Activated T-cell treated with anti-CD3 and anti-CD28 coated beads for 4 hours (primary cell): ENCODE measurements at places on chromosomes 7 and 10.

DNA sequence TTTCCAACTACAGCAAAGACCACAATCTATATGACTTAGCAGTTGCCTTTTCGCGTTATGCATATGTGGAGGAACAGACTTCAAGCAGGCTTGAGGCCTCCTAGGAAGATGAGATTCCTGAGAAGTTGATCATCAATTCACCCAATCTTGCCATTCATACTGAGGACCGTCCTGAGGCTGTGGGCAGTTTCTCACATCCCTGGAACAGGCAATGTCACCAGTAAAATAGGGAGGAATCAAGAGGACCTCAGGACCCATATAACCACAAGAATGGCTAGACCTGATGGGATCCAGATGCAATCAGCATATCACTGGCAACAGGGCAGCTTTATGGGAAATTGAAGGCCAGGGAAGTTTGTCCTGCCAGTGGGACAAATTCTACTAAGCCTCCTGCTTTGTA is 17.3 kb downstream of the KDM7A start:
- DNase-seq = no peak

DNA sequence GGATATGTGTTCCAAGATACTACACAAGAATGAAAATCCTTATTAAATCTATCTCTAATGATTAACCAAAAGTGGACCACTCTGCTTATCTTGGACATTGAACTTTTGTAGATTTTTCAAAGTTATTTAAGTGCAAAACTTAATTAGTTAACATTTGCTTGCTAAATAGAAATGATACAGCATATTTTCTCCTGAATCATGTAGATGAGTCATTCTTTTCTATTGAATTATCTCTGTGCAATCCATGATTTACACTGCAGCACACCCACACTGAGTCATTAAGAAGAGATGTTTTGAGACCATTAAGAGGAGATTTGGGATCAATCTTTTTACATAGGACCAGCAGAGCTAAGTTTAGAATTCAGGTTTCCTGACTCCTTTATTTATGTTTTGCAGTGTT is 6.6 kb upstream of the ABCC2 start:
- DNase-seq = no peak

GRCh38 chr10:77494327-77494726 is 143.3 kb downstream of the KCNMA1 start:
- no peak for DNase-seq

- no peak for DNase-seq
Observed at GRCh38 chr7:121574109-121574508, 178.0 kb upstream of the FAM3C start.

DNA sequence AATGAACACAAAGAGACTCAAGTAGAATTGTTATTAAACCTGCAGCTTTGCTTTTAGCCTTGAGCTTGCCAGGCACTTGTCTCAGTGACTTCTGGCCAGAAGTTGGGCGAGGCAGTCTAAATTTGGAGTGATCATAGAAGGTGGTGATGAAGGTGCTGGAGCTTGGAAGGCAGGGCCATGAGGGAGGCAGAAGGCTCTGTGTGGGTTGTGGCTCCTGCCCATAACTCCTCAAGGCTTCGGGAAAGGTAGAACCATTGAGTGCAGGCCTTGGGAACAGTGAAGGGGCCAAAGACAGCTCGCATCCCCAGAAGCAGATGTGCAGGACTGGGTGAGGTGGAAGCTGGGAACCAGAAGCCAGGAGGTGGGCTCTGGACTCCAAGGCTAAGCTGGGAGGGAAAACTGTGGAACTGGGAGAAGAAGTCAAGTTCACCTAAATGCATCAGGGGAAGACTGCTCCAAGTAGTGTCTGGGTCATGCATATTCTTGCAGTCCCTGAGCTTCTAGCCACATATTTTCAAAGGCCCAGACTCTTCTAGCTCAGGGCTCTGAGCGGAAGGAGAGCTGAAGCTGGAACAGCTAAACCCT is 111.1 kb upstream of the HABP2 start:
- DNase-seq = no peak

DNA sequence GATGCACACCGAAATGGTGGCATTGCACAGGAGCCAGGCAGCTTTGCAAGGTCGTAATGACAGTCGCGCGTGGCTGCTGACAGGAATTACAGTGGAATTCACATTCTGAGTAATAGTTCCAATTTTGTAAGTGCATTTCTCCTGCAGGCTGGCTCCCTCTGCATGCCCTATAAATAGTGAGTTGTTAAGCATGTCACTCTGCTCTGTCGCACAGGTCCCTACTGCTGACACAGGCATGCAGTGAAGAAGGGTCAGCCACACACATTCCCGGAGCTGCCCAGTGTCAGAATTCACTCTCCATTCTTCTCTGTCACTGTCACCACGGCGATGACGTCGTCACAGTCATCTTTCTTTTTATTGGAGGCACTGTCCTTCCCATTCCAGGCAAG is 49.2 kb upstream of the SHH start:
- DNase-seq = no peak

DNA sequence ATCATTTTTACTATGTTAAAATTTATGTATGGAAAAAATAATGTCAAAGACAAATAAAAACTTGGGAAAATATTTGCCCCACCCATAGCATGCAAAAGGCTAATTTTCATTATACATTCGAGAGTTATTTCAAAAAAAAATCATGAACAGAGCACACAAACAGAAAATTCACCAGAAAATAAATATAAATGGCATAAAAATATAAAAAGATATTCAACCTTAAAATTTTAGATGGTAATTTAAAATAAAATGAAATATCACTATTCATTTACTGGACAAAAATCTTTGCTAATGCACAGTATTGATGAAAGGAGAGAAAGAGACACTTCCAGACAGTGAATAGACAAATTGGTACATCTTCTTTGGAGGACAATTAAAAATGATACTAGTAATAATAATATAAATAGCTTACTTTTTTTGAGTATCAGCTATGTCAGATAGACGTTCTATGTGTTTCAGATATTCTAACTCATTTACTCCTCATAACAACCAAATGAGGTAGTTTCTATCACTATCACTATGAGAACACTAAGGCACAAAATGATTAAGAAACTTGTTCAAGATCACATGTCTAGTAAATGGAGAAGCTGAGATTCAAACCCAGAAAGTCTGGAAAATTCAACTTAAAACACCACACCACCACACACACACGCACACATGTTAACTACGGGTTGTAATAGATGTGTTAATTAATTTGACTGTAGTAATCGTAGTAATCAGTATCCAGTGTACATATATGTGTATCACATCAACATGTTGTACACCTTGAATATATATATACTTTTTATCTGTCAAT is 63.0 kb downstream of the CCDC71L start:
- no peak for DNase-seq

DNA sequence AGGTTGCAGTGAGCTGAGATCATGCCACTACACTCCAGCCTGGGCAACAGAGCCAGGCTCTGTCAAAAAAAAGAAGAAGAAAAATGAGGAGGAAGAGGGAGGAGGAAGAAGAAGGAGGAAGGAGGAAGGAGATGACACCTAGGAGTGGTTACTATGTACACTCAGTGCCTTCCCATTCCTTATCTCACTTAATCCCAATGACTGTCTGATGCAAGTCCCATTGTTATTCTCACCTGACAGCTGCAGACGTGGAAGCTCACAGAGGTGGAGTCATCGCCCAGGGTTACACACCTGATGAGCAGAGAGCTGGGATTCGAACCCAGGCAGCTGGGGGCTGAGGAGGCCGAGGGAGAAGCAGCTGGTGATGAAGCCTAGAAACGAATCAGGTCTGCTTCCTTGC is 258.8 kb downstream of the SNX10 start:
- DNase-seq = no peak

DNA sequence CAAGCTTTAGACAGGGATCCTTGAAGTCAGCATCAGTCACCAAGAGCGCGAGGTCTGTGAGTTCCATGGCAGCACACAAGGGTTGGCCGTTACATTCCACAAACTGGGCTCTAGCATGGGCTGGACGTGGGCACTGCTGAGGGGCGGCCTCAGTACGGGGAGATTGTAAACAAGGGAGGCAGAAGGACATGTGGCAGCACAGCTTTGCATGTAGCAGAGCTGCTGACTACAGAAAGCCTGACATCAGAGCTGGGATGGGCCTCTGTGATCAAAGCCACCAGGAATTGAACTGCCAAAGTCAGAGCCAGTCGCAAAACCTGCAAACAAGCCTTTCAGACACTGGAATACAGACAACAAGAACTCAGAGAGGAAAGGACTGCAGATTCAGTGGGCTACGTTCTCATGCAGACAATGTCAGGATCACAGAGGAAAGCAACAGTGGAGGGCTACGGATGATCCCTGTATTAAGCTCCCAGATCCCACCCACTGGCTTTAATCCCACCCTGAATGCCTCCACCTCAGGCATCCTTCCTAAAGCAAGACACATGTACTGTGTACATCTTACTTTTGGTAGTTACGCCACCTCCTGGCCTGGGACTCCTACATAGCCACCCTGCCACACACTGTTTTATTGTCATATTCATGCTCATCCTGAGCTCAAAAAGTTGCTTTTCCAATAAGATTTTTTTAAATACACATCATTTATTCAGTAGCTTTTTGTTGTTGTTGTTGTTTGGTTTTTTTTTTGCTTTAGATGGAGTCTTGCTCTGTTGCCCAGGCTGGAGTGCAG is 291.1 kb upstream of the IMMP2L start:
- DNase-seq = no peak
